ENCODE measurements at places on chromosomes 6 and 20.

DNA sequence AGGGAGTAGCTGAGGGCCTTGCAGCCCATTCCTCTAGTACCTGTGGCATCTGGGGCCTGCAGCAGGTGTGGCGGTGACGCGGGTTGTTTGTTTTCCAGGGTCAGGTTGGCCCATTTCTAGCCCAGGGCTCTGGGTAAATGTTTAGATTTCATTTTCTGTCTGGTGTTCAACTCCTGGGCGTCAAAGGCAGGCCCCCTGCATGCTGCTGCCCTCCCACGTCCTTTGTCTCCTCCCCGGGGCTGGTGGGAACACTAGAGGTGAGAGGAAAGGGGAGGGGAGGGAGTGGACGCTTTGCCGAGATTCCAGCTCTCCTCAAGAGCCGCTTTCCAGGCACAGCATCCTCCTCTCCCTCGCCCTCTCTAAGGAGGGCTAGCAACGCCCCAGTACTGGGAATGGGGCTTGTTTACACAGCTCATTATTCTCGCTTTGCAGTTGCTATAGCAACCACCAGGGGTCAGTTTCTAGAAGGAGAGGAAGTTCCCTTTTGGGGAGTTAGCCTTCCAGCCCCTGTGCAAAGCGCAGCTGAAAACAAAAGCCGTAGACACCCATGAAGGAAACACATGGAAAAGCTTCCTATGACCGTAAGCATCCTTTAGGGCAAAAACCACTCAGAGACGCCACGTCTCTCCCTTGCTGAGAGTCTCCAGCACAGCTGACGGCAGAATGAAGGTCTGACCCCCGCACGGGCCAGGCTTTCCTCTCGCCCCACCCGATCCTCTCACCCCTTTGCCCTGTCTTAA is 170.6 kb downstream of the LY86 start:
- peak; percentile 64 for DNase-seq

- peak; percentile 76 for DNase-seq
These were observed 52.3 kb upstream of the IFNGR1 start for GRCh38 chr6:137271245-137272183.

DNA sequence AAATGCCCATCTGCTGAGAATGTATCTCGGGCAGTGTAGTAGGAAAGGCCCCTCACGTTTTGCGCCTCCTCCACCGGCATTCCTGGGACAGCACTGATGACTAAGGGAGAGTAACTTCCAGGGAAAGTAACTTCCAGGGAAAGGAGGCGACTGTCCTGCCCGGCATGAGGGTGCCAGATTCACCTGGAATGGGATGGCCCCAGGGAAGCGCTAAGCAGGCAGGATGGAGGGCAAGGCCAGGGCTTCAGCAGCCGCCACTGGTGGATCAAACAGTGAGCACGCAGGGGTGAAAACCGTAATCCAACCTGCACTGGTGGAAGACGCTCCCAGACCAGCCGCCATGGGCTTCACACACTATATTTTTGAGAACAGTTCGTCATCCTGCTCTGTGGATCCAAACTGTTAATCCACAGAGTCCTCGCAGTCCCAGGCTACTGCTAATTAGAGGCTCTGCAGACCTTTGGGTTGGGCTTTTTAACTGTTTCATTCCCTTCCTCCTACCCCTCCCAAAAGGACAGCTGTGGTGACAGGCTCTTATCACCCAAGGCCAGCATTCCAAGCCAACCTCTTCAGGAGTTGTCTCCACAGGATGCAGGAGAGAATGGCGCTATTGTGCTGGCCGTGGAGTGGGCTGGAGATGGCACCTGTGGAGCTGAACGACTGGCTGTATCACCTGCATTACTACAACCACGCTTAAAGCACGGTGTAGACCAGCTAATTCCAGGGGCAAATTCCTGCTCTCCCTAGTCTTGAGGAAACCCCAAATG is 178.9 kb downstream of the DLL1 start:
- DNase-seq = no peak

- DNase-seq = no peak
These were observed 61.1 kb upstream of the CCN6 start for GRCh38 chr6:111992851-111993250.

- no peak for DNase-seq
These were observed 35.7 kb upstream of the MLN start for GRCh38 chr6:33839399-33840047.

GRCh38 chr6:48996461-48997119 is 466.5 kb downstream of the MMUT start:
- DNase-seq = no peak

DNA sequence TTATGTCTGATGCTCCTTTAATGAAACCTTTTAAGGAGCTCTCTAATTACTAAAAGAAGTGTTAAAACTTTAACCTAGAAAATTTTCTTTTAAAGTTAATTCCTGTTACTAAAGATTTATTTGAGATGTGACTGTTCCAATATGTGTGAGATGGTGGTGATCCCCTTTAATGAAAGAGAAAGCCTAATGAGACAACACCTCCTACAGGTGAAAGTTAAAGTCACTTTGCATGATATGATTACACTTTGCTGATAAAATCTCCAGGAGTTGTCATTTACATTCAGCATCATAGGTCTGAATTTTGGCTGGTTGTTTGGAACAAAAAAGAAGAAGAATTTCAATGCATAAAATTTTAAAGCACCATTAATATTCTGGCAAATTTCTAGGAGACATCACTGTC is 307.4 kb downstream of the TRDN start:
- no peak for DNase-seq

DNA sequence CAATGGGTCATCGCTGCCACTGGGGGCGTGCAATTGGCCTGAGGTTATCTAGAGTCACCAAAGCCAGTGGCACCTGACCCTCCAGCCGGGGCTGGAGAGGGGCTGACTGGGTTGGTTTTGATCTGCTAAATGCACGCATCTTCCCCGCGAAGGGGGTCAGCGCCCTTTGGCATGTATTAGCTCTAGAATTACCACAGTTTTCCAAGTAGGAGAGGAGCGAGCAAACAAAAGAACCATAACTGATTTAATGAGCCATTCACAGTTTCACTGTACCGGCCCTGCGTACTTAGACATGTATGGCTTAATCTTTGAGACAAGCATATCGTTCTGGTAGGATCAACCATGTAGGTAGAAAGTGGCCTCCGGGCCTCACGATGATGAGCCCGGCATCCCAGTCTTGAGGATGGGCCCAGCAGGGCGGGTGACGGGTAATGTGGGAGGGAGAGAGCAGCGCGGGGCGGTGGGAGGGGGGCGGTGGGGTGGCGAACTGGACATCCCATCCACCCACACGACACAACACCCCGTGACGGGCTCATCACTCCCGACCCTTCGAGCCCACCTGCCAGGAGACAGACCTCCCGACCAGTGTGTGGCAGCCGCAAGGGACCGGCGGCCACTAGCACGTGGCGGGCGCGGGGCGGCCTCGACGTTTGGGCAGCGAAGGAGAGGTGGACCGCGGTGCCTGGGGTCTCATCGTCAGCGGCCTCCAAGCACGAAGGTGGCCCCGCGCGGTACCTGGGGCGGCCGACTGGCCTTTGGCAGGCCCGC is 1957.5 kb upstream of the DEFB115 start:
- no peak for DNase-seq

GRCh38 chr20:44641325-44641724 is 10.2 kb downstream of the ADA start:
- no peak for DNase-seq

- DNase-seq = no peak
These were observed 64.5 kb downstream of the FAM120B start for GRCh38 chr6:170371080-170371479.

GRCh38 chr6:136403110-136403980 is 113.7 kb upstream of the BCLAF1 start:
- peak; percentile 88 for DNase-seq

- peak; percentile 58 for DNase-seq
These were observed 57.4 kb downstream of the SYTL3 start for GRCh38 chr6:158707120-158707820.

DNA sequence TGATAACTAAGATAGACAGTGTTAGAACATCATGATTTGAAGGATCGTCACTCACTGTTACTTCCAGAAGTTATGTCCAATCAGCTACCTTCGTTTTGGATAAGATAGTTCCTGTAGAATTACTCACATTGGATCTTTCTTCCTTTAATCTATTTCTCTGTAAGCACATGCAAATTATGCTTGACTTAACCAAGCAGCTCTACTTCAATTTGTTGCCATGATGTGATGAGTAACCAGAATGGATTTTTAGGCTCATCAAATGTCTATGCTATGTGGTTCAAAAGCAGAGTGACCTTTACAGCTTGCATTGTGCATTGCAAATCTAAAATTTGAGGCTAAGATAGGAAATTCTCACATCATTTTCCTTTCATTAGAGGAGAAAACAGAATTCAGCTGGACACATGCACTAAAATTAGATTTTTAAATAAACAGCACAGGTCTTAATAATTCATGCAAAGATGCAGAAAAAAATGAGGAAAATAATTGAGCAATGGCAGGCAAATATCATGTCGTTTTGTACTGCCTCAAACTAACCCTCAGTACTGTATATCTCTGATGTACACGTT is 76.7 kb upstream of the ZFP64 start:
- DNase-seq = no peak

DNA sequence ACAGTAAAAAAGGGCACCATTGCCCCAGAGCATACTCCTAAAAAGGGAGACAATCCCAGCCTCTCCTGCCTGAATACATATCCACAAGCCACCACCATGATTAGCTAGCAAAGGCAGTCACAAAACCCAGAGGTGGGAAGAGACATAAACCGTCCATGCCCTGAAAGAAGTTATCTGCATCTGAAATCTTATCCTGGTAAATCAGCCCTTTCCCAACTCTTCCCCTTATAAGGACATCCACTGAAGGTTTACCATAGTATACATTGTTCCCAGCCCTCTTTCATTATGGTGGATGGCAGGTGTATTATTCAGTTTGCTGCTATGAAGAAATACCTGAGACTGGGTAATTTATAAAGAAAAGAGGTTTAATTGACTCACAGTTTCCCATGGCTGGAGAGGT is 95.2 kb downstream of the TBC1D7 start:
- no peak for DNase-seq

- peak; percentile 32 for DNase-seq
These were observed 568 bp downstream of the CCDC170 start for GRCh38 chr6:151494235-151494935.

DNA sequence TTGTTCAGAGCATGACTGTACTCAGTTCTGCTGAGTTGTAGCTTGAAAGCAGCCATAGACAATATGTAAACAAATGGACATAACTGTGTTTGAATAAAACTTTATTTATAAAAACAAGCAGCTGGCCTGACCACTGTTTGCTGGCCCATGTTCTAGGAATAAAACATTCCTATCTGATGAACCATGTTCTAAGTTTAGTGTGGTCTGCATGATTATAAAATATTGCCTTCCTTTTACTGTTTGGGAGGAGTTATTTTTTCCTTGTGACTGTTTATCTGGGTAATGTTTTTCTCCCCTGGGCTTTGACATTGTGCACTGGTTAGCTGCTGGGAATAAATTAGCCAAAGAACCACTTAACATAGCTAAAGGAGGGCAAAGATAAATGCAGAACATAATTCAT is 55.1 kb downstream of the CDS2 start:
- peak; percentile 67 for DNase-seq

GRCh38 chr6:84280639-84281038 is 53.2 kb upstream of the CEP162 start:
- no peak for DNase-seq

DNA sequence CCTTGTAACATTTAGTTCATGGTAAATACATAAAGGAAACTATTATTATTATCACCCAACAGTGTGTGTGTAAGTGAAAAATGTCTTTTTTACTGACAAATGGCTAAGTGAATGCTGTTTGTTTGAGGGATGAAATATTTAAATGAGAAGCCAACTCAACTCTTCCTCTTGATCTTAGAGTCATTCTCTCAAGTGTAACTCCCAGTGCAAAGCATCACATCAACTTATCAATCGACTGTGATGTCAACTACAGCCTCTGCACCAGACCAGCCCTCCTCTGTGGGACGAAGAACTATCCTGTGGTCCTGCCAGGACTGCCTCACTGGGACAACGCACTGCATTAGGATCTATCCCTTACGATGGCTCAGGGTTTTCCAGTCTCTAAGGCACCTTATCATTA is 5.3 kb downstream of the C6orf15 start:
- DNase-seq = no peak

- no peak for DNase-seq
These were observed 44.1 kb upstream of the TGM2 start for GRCh38 chr20:38209054-38209675.

GRCh38 chr6:69866351-69866769 is at the start of gene COL19A1:
TSS of gene COL19A1 (plus strand) at chr6:69866556. CDS start at chr6:69879568, 13,012 bp downstream.
- no peak for DNase-seq

- DNase-seq = peak; percentile 56
These were observed 23.0 kb upstream of the NAA20 start for GRCh38 chr20:19993958-19994669.

DNA sequence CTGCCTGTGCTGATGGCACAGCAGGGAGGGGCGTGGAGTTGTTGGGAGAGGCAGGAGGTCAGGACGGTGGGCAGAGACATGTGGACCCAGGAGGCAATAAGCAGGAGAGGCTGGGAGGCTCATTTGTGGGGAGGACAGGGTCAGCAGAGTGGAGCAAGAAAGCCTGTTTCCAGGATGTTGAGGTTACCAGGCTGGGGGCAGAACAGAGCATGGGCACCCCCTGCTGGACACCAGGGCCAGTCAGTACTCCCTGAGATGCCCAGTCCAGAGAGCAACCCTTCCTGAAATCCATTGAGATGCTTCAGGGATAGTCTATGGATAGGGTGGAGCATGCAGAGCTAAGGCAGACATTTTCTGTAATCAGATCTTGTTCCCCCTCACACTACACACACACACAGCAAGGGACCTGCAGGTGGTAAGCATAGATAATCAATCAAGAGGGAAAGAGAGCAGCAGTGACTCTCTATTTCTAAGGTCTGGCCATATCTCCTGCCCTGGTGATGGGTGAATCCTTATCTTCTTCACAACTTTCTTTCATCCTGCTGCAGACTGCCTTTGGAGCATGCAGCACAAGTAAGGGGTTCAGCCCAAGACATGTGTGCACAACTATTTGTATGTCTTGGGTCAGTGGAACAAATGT is 41.7 kb downstream of the MOCS1 start:
- DNase-seq = peak; percentile 81

GRCh38 chr6:56850626-56851025 is 104.3 kb upstream of the BEND6 start:
- DNase-seq = peak; percentile 24

GRCh38 chr6:135941275-135942025 is 89.9 kb downstream of the PDE7B start:
- DNase-seq = peak; percentile 67

- no peak for DNase-seq
These were observed 395.1 kb upstream of the CNR1 start for GRCh38 chr6:88561034-88561953.

Data from fibroblast of the aortic adventitia (primary cell).